ENCODE measurements at places on chromosomes 6 and 20.

DNA sequence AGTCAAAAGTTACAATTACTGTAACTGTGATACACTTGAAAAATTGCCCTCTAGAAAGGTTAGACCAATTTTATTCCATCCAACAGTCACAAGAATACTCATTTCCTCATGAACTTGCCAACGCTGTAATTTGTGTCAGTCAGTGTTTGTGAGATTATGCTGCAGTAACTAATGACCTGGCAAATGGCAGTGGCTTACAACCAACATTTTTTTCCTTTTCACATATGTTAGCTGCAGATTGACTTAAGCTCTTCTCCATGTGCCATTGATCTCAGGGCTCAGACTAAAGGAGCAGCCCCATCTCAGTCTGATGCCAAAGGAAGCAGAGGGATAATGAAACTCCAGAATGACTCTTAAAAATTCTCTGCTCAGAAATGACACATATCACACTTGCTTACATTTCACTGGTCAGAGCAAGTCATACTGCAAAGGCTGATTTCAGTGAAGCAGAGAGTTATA, 92.3 kb upstream of the ELOVL5 start:
- DNase-seq = no peak

GRCh38 chr6:33875141-33875581, 71.4 kb upstream of the MLN start:
- DNase-seq = no peak

GRCh38 chr20:25865715-25866656, 169.3 kb upstream of the ZNF337 start:
- peak; percentile 4 for DNase-seq

- DNase-seq = no peak
These were observed 369.7 kb upstream of the FLRT3 start for GRCh38 chr20:14707026-14707680.

DNA sequence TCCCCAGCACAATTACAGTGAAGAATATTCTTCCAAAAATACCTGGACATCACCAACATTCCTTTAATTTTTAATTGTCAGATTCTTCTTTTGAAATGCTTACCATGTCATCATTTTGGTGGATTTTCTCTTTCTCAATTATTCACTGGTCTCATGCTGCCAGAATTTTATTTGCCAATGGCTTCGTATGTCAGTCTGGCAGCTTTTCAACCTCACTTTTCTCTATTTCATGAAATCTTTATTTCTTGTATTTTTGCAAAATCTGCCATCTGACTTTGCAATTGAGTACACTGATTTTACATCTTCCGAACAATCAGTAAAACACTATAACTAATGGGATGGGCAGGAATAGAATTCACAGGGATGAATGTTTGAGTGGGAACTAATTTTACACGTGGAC, 84.1 kb downstream of the BTBD9 start:
- DNase-seq = no peak

- DNase-seq = no peak
These were observed 123.9 kb downstream of the MAP3K4 start for GRCh38 chr6:161115468-161115867.

DNA sequence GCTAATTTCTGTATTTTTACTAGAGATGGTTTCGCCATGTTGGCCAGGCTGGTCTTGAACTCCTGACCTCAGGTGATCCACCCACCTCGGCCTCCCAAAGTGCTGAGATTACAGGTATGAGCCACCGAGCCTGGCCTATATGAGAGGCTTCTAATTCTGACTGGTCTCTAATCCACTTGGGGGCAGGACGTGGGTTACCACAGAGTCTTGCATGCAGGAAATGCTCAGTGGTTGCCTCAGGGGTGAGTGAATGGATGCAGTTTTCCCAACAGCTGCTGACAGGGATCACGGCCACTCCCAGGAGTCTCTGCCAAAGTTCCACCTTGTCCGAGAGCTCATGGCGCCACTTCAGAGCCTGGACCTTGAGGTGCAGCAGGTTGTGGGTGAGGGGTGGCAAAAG, 6.4 kb upstream of the FANCE start:
- DNase-seq = no peak

DNA sequence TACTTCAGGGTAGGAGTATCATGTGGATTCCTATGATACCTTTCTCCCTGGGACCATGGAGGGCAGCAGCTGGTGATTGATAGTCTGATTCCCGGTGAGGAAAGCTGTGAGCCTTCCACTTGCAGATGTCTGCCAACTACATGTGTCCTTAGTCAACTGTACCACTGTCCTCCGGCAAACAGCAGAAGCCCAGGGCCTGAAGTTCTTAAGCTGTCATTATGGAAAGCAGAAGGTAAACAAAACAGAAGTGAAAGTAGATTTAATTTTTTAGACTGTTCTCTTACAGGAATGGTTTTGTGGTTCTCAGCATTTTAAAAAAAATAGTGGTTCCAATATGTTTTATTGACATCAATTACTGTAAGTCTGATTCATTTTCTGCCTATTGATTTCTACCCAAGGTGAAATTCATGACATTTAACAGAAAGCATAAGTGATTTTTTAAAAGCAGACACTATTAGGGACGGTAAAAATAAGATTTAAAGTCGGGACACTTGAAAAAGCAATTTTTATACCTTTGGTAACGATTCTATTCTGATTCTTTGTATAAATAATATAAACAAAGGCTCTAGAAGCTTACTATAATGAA, 36.6 kb downstream of the PTPN1 start:
- DNase-seq = peak; percentile 26

GRCh38 chr6:40457261-40457660, 129.9 kb downstream of the LRFN2 start:
- no peak for DNase-seq

DNA sequence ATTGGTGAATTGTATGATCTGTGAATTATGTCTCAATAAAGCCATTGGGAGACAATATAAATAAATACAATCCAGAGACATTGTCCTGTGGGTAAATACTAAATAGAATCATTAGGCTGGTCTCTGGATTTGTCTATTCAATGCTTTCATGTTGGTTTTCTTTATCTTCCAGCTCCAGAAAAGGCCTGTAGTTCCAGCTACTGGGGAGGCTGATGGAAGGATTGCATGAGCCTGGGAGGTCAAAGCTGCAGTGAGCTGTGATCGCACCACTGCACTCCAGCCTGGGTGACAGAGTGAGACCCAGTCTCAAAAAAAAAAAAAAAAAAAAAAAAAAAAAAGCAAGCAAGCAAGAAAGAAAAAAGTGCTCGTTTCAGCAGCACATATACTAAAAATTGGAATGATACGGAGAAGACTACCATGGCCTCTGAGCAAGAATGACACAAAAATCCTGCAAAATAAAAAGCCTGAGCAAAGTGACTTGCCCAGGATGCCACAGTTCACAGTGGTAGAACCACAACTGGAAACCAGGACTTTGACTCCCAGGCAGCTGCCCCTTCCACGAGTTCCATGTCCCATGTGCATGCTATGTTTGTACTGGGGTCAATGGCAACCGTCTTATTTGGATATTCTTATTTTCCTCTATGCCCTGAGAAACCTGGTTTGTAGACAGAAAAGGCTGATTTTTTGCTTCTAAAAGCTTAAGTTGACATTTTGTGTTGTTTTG, 33.6 kb upstream of the GMPR start:
- DNase-seq = no peak

GRCh38 chr6:7087066-7087465, 20.7 kb upstream of the RREB1 start:
- DNase-seq = peak; percentile 36

- DNase-seq = peak; percentile 55
These were observed 47.2 kb downstream of the FOXF2 start for GRCh38 chr6:1436334-1437306.

GRCh38 chr20:12467758-12468157, 541.0 kb upstream of the SPTLC3 start:
- no peak for DNase-seq

DNA sequence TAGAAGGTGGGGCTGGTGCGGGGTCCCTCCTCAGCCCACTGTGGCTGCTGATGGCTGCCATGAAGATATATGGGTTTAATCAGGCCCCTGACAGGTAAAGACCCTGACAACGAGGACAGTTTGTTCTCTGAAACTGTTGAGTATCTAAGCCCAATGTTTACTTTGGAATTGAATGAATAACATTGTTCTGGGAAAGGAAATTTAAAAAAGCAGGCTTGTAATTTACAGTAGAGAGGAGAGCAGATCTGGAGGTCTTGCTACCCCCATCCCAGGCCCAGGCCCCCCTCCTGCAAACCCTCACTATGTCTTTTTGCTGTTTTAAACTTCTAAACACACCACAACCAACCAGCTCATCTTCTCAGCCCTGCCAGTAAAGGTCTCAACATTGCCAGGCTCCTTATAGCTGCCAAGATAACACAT, 171.3 kb downstream of the CDC5L start:
- no peak for DNase-seq

- DNase-seq = no peak
These were observed 20.7 kb downstream of the GATA5 start for GRCh38 chr20:62454904-62455636.

DNA sequence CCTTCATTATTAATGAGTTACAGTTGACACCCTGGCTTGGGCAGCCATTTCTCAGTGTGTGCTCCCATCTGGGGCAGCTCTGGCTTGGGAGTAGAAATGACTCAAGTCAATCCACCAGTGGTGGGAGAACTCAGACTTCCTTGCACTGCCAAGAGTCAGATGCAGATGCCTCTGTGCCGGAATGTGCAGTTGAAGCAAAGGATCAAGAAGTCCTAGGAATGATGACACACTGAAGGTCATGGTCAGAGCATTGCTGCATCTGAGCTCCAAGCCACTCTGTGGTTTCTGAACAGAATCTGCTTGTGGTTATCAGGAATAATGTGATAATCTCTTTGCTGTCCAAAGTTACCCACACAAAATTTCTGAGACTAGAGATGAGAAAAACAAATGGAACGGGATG, 19.5 kb upstream of the PAX1 start:
- DNase-seq = no peak

DNA sequence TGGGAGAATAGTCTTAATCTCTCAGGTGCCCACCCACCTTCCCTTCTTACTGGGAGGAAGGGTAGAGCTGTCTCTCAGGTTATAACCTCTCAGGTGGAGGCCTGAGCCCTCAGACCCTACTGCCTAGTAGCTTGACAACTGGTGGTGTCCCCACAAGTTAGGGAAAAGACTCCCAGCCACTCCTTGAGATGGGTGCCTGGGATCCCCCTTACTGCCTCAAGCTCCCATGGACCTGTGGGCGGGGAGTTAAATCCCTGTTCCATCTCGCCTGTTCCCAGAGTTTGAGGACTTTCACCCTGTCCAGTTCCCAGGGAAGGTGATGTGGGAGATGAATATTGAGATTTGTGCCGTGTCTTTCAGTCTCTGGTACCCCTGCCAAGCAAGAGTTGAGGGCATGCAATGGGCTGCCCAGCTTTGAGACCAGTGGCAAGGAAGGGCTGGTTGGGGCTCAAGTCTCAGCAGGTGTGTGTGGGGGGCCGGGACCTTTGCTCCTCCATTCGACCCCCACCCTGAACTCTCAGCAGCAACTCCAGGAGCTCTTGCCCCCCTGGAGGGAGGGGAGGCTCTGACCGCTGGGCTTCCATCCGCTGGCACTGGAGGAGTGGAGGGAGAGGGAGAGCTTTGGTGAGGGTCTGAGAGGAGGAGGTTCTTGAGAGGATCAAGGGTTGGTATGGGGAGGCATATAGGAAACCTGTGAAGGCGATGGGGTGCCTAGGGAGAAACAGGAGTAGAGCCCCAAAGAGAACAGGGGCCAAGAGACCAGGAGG, 1.1 kb upstream of the PBX2 start:
- DNase-seq = no peak

GRCh38 chr6:33112148-33112547, 36.4 kb downstream of the HLA-DPB1 start:
- no peak for DNase-seq

DNA sequence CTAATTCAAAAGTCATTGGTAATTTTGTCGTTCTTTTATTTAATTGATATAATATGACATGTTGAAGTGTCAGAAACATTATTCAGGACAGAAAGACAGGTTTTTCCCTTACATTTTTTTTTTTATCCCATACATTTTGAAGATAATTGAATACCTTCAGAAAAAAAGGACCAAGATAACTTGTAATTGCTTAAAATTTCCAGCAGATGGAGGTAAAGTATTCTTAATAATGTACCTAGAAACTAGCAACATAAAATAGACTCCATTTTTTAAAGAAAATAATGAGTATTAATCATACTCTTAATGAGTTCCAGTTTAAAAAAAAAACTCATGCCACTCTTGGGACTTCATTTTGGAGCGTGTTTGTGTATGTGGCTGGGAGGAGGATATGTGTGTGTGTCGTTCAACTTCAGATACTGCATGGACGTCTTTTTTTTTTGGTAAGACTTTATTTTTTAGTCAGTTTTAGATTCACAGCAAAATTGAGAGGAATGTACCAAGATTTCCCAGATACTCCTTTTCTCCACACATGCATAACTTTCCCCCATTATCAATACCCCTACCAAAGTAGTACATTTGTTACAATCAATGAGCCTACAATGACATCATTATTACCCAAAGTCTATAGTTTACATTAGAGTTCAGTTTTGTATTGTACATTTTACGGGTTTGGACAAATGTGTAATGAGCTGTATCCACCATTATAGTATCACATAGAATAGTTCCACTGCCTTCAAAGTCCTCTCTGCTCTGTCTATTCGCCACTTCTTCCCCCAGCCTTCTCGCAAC, 79.4 kb downstream of the ROS1 start:
- peak; percentile 2 for DNase-seq

DNA sequence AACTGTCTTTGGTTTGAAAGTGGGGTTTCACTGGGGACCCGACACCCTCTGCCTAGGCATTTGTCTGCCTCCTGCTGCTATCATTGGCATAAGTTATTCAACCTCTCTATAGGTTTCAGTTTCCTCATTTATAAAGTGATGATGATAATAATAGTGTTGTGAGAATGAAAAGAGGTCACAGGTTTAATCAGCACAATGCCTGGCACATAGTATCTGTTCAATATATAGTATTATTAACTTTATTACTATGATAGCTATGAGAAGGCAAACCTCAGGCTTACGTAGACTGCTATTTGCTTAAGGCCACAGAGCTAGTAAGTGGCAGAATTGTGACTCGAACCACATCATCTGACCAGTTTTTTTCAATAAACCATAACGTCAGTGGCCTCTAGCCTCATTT, 256.8 kb downstream of the CDKAL1 start:
- no peak for DNase-seq

DNA sequence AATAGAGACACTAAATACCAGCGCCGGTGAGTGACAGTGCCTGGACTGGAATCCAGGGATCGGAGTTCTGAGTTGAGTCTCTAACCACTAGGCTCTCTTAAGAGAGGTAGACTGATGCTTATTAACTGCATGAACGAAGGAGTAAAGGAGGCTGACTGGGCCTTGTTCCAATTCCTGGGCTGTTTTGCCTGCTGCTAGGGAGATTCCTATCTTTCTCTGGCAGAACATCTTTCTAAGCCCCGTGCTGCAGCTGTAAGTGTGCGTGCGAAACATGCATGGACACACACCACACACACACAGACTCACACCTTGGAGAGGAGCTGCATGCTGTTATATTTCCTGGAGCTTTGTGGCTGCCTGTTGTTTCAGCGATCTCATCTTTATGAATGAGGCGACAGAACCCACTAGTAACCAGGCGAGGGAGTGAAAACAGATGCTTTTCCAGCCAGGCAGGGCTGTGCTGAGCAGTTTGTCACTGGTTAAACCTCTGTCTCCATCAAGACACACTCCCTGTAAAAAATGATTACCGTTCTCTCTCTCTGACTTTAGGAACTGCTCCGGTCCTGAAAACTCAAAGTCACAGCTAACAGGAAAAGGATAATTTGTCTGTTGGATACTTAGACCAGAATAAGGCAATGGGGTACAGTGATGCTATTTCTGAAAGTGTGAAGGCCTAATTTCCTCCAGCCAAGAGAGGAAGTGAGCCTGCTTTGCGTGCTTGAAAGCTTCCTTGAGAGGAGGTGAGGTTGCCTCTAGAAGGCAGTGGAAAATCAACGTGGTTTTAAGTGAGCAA, 157.4 kb upstream of the ZNF217 start:
- peak; percentile 84 for DNase-seq

- DNase-seq = no peak
These were observed 93.7 kb downstream of the MTHFD1L start for GRCh38 chr6:150959166-150959565.
